ENCODE measurements at places on chromosomes 5 and 9.
A peak's percentile ranks its signal among the peaks of the same experiment; 100 is the strongest.

DNA sequence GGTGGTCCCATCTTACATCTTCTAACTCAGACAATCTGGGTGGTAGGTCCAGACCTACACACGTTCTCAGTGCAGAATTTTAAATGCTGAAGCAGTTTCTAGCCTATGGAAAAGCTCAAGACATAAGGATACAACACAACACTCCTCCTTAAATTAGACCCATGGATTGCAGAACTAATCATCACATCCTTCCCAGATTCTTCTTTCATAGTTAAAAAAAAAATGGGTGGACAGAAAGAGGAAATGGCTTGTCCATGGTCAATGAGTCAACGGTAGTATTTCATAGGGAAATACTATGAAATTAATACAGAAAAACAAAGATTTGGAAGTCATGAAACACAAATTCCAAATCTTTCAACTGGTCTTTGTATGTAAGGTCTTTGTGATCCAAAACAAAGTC is 106.9 kb downstream of the PAPPA start:
- DNase-seq: no peak

GRCh38 chr9:121735065-121735792 is 83.8 kb downstream of the DAB2IP start:
- no peak for DNase-seq

- no peak for DNase-seq
These were observed 2.6 kb downstream of the CEMIP2 start for GRCh38 chr9:71765693-71766092.

DNA sequence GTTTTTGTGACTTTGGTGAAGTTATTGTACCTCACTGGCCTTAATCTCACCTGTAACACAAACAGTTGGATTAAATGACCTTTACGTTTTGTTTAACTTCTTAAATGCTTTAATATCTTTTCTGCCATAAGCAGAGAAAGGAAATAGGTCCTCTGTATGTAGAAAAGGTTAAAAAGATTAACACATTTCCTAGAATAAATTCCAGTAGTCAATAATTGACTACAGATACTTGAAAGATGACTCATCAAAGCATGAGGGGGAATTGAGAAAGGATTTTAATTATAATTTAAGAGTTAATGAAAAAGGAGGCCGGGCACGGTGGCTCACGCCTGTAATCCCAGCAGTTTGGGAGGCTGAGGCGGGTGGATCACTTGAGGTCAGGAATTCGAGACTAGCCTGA is 35.8 kb upstream of the CMYA5 start:
- no peak for DNase-seq

GRCh38 chr5:180629831-180630382 is 19.5 kb downstream of the FLT4 start:
- no peak for DNase-seq

DNA sequence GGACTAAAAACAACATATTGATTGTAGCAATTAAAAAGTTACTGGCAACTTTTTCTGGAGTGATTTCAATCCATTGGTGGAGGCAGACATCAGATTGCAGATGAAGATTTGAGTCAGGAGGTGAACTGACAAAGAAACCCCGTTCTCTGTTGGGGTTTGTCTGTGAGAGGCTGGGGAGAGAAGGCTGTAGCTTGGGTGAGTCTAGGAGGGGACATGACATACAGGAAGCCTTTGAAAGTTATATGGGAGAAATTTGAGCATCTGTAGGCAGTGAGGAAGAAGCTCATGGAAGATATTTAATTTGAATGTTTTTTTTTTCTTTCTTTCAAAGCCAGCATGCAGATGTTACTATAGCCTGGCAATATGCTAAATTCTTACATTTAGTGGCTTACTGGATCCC is 26.0 kb downstream of the KDM4C start:
- DNase-seq: no peak

GRCh38 chr5:66417781-66418180 is 178.4 kb upstream of the MAST4 start:
- no peak for DNase-seq

DNA sequence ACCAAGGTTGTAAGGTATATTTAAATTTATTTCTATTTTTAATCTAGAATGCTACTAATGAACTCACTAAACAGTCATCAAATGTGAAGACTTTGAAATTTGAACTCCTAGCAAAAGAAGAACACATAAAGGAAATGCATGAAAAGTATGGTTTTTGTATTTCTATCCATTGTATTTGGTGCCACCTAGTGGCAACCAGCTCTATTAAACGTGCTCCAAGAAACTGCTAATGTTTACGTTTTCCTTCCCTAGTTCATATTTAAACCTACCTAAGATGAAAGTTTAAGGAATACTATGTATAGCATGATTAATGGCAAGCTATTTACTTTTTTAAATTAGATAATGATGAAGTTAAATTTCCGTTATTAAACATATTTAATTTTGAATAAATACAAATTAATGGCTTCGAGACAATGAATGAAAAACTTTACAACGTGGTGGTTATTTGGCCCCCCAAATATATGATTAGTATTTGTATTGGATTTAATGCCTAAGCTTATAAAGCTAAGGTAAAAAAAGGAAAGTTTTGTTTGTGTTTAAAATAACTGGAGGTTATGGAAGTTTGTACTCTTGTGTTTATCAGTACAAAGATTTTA is 115.9 kb upstream of the SH3GL2 start:
- DNase-seq: peak; percentile 22

DNA sequence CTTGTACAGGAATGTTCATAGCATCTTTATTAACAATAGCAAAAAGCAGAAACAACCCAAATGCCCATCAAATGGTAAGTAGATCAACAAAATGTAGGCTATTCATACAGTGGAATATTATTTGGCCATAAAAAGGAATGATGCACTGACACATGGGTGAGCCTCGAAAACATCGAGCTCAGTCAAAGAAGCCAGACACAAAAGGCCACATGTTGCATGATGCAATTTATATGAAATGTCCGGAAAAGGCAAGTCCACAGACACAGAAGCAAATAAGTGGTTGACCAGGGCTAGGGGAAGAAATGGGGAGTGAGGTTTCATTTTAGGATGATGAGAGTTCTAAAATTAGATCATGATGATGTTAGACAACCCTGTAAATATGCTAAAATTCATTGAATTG is 16.5 kb upstream of the SLC2A8 start:
- DNase-seq: no peak

DNA sequence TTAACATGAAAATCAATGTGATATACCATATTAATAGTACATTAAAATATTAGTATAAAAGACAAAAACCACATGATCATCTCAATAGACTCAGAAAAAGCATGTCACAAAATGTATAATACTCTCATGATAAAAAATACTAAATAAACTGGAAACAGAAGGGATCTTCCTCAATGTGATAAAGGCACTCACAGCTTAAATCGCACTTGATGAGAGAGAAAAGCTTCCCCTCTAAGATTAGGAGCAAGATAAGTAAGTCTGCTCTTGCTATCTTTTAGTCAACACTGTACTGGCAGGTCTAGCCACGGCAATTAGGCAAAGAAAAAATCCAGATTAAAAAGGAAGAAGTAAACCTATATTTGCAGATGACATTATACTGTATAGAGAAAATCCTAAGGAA is 21.8 kb upstream of the MSH3 start:
- DNase-seq: no peak

DNA sequence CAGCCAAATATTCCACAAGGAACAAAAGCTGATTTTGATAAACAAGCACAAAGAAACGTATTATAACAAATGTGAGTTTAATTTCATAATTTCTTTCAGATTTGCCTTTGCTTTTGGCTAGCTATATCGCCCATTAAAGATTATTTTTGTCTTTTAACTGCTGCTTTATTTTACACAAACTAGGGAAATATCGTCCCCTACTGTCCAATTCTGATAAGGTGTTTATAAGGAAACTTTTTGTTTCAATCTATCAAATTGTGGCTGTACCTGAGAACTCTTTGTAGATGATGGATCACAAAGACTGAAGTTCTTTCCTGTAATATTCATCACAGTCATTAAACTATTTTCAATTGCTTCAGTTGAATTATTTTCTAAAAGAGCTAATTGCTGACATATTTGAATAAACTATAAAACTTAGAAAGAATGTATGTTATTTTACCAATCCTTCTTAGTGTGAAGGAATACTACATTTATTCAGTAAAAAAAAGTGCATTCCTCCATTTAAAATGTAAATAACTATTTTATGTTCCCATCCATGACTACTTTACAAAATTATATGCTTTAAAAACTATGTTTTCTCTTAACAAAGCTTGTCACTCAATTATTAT is 431.3 kb upstream of the ITGA1 start:
- DNase-seq: no peak

GRCh38 chr5:20972419-20972925 is 984.5 kb upstream of the CDH18 start:
- DNase-seq: peak; percentile 70

DNA sequence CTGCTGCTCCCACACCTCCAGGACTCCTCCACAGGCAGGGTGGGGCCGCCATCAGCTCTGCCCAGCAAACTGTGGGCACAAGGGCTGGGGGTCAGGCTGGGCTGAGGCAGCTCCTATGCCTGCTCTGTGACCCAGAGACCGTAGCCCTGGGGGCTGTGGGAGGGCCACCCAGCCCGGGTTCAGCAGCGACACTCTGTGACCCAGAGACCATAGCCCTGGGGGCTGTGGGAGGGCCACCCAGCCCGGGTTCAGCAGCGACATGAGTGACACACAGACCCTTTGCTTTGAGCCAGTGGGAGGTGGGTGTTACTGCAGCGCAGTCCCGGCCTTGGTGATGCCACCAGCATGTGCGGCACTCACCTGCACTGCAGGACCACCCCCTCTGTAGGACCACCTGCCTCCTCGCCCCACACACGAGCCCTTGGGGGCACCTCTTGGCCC is 118.9 kb upstream of the LPCAT1 start:
- no peak for DNase-seq

DNA sequence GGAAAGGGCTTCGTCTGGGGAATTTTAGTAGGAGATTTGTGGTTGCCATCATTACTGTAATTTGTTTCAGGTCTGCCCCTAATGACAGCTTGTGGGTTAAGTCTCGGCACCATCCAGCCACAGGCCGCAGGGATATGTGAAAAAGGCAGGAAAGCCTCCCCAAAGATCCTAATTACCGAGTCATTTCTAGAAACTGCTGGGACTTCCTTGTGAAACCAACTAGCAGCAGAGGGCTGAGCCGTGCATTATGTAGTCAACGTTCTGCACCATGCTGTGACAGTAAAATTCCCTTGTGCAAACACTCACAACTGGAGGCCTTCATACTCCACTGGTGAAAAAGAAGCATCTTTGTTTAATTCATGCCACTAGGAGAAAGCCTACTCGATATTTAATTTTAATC is 230.3 kb downstream of the MPDZ start:
- DNase-seq: no peak

- DNase-seq: no peak
These were observed 177.2 kb upstream of the TUT7 start for GRCh38 chr9:86531273-86531970.

DNA sequence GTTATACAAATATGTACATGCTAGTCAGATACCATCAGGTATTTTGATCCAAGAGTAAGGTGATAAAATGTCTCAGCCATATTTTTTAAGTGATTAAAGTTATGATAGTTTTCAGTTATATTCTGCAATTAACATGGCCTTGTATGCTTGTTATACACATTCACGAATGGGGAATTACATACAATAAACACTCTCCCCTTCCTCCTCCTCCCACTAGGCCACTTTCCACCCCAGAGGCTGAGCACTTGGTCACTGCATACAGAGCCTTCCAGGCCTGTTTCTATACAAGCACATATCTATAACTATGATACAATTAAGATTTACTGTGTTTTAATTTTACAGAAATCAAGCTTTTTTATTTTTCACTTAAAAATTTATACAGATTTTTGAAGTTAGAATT is 104.7 kb upstream of the PIK3R1 start:
- no peak for DNase-seq

DNA sequence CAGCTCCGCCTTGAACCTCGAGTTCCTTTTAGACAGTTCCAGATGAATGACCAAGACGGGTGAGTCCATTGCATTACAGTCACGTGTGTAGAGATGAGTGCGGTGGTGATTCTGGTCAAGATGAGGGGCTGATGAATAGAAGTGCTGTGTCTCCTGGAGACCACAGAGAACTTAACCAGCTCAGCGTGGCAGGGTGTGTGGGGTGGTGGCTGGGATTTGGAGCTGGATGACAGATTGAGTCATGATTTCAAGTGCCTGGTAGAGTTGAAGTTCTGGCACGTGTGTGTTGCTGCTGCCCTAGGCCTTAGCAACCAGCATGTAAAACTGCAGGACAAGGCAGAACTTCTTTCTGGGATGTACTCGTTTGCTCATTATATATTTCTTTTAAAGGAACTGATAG is 53.3 kb downstream of the PRRC2B start:
- no peak for DNase-seq

DNA sequence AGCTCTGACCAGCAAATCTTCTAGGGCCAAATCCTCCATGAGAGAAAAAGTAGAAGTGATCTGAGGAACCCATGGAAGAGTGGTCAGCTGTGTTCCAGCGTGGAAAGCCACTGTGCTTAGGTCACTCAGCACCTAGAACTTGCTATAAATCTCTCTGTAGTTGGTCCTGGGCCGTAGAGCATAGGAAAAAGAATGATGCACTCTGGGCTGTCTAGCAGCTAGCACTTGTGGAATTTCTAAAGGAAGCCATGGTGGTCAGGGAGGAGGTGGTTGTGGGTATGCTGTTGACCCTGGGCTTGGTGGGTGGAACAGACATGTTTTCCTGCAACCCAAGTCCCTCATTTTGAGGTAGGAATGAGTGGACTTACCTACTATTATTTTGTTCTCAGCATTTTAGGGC is 48.1 kb downstream of the GGTA1 start:
- DNase-seq: no peak

Measured in mucosa of gallbladder (tissue), 1 donor.